Dermis microvascular lymphatic vessel endothelial cell (primary cell): ENCODE measurements at places on chromosomes 13 and 19. TPM values are rescaled to one million over a fixed set of nuclear protein-coding genes. Genes with fewer than 3 reads are reported as not detected.

- DNase-seq, result peak; percentile 38
Observed at GRCh38 chr19:11446652-11447301, 11.3 kb downstream of the PRKCSH start.

- no peak for DNase-seq
Observed at GRCh38 chr19:46159418-46160232, 11.6 kb downstream of the IGFL2 start.

GRCh38 chr19:6750062-6750461 is 10.6 kb downstream of the TRIP10 start:
- DNase-seq, result no peak

DNA sequence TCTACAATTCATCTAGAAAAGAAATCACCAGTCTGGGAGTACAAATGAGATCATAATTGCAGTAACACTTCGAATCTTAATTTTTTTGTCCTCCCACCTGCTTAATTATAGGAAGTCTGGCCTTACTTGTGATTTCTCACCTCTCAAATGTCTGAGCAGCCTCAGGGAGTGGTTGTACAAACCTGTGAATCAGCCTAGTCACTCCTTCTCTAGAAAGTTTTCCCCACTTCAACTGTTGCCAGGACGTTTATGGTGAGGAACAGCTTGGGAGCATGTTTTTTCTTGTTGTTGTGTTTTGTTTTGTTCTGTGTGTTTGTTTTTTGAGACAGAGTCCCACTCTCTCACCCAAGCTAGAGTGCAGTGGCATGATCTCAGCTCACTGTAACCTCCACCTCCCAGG is 50.3 kb upstream of the CLDN10 start:
- DNase-seq, result no peak

Gene ZNF155
- 5.0 and 6.8 TPM in 2 replicates for total RNA-seq

Gene ZSCAN4
- total RNA-seq, result not detected in 2 replicates

GRCh38 chr19:39705578-39706188 is 1.4 kb downstream of the LGALS14 start:
- DNase-seq, result no peak

Gene NXNL1
- not detected in 2 replicates for total RNA-seq

- no peak for DNase-seq
Observed at GRCh38 chr13:66700117-66700601, 530.0 kb downstream of the PCDH9 start.

- peak; percentile 40 for DNase-seq
Observed at GRCh38 chr13:98839856-98840769, 87.6 kb upstream of the SLC15A1 start.

DNA sequence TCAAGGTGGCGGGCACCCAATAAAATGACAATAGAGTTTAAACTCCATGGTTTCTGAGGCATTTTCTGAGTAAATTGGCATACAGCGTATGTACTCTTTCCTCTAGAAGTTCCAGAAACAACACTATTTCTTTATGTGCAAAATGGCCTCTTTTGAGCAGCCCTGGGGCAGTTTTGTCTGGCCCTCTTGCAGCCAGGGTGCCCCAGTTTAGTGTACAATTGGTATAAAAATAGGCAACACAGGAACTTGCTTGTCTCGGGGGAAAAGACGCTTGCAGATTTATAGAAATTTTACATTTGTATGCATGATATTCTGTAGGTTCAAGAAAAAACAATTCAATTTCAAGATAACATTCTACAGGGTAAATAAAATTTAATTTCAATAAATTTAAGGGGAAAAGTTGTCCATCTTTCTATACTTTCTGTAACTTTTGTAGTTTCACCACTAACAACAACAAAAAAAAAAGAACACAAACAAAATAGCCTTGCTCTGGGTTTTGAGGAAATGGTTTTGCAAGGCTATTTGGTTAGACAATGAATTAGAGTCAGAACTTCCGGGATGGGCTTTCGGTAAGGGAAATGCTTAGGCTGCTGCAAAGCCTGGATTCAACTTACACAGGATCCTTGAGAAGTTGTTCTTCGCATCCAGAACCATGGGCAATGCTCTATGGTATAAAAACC is 45.3 kb downstream of the LRCH1 start:
- peak; percentile 51 for DNase-seq

Gene KLK3
- not detected in 2 replicates for total RNA-seq

DNA sequence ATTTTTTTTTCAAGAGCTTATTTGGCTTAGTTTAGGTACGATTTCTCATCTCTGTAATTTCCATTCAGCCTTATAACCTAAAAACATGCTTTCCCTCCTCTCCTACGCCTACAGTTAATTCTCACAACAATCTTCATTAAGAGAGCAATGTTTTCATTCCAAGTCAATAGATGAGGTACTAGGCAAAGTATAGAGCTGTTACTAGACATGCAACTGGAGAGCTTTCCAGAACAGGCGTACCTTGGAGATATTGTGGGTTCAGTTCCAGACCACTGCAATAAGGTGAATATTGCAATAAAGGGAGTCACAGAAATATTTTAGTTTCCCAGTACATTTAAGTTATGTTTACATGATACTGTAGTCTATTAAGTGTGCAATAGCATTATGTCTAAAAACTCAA is 34.8 kb downstream of the TGDS start:
- DNase-seq, result no peak

Gene RUBCNL
- total RNA-seq, result under 0.01 and 0.13 TPM in 2 replicates

DNA sequence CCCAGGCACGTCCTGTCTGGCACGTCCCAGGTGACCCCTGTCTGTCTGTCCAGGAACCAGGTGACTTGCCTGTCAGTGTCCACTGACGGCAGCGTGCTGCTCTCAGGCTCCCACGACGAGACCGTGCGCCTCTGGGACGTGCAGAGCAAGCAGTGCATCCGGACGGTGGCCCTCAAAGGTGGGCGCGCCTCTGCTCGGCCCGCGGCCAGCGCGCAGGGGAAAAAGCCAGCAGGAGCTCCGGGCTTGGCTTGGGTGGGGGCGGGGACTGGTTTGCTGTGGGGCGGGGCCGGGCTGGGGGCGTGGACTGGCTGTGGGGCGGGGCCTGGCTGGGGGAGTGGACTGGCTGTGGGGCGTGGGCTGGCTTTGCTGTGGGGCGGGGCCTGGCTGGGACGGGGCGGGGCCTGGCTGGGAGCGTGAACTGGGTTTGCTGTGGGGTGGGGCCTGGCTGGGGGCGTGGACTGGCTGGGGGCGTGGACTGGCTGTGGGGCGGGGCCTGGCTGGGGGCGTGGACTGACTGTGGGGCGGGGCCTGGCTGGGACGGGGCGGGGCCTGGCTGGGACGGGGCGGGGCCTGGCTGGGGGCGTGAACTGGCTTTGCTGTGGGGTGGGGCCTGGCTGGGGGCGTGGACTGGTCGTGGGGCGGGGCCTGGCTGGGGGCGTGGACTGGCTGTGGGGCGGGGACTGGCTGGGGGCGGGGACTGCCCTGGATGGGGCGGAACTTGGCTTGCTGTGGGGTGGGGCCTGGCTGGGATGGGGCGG is 7.2 kb downstream of the WDR18 start:
- DNase-seq, result peak; percentile 63

Gene GPR183
- 1.2 and 1.6 TPM in 2 replicates for total RNA-seq

GRCh38 chr19:2329149-2329478 is 630 bp downstream of the SPPL2B start:
- no peak for DNase-seq

Gene SMIM44
- not detected in 2 replicates for total RNA-seq

- DNase-seq, result no peak
Observed at GRCh38 chr19:52936954-52937325, 13.7 kb upstream of the ZNF888 start.

Gene ZNF563
- 1.9 and 2.5 TPM in 2 replicates for total RNA-seq

DNA sequence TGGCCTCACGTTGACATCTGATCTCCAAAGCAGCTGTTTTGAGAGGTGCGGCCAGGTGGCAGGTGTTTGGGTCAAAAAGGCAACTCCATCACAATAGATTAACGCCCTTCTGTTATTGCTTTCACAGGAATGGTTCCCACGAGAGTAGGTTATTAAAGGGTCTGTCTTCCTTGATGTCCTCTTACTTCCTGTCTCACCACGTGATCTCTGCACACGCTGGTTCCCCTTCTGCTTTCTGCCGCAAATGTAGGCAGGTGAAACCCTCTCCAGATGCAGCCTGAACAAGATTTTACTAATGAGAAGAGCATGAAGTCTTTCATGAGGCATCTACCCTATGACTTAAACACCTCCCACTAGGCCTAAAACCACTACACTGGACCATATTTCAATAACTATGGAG is 22.8 kb upstream of the ZNF564 start:
- no peak for DNase-seq

DNA sequence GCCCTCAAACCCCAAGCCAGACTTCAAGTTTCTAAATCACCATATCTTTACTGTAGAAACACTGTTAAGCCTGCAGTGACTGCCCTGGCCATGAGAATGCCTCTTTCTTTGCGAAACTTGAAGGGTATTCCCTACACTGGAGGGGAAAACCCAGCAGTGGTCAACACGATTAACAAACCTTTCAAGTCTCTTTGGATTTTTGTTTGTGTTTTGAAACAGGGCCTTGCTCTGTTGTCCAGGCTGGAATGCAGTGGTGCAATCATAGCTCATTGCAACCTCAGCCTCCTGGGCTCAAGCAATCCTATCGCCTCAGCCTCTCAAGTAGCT is 17.4 kb upstream of the POMP start:
- no peak for DNase-seq

- peak; percentile 71 for DNase-seq
Observed at GRCh38 chr13:32019612-32020233, 11.9 kb upstream of the FRY start.

DNA sequence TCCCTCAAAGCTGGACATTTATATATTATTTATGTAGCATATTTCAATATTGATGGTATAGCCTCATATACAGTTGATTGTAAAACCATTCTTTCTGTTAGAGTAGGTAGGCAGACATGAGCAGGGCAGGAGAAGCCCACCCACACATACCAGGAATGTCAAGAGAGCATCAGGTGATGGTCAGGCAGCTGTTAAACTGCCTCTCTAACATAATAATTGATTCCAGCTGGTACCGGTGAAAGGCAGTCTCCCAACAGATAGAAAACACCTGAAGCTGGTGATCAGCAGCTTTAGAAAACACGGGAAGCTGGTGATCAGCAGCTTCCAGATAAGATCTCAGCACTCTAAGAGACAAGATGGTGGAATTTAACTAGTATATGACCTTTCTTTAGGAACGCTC is 132.9 kb downstream of the SLITRK6 start:
- DNase-seq, result no peak

Gene CD37
- total RNA-seq, result not detected in 2 replicates

DNA sequence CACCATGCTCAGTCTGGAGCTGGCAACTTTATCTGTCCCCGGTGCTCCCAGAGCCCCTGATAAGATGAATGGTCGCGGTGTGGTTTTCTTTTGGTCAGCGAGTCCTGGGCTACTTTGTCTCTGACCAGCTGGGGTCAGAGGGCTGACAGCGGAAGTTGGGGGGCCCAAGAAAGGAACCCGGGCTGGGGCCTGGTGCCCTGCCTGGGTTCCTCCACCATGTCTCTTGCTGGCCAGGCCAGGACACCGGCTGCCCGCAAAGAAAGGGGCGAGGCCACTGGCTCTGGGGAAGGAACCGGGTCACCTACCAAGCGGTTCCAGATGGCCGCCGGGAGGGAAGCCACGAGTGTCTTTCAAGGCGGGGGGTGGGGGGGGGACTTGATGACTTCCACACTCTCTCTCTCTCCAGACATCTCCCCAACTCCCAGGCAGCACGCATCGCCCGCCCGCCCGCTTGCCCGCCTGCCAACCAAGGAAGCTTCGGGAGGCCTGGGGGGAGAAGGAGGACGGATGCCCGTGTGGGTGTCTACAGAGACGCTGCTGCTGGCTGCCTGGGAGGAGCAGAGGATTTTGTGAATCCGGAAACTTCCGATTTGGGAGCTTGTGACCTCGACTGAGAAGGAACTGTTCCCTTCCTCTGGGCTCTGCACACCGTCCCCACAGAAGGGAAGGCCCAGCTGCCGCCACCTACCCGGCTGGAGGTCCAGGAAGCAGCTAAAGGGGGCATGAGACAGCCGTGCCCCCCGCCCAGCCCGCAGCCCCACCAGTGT is 1.1 kb downstream of the PIP5K1C start:
- no peak for DNase-seq

Gene KLHL26
- total RNA-seq, result 1.4 and 2.9 TPM in 2 replicates

DNA sequence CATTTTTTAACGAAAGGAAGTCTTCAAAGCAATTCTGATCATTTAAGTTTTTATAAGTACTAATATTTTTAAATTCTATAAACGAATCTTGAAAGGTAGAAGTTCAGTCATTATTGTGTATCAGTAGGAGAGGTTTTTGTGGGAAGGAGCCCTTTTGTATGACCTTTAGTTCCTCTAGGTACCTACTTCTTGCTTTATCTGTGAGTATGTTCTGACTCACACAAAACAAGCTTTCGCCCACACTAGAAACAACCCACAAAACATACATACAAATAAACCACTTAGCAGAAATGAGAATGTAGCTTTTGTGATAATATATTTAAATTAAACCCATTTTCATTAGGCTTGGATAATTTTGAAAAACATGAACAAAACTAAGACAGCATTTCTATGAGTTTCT is 27.8 kb downstream of the ERCC5 start:
- no peak for DNase-seq
